ENCODE measurements at places on chromosomes 13 and 19.

DNA sequence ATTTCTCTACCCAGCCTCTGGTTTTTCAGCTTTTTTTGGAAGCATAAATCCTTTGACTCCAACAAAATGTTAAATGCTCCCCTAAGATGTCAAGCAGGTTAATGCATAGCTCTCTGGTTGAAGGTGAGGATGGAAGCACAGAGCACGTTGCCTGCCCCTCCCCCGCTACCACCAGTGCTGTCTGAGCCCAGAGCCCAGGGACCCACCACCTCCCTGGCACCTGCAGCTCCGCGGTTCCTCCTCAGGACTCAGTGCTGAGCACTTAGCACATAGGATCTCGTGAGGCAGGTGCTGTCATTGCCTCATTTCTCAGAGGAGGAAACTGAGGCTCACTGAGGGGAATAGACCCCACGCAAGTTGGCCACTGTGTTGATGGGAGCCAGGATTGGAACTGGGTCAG lies 48.6 kb downstream of the DPF1 start:
- no peak for DNase-seq

DNA sequence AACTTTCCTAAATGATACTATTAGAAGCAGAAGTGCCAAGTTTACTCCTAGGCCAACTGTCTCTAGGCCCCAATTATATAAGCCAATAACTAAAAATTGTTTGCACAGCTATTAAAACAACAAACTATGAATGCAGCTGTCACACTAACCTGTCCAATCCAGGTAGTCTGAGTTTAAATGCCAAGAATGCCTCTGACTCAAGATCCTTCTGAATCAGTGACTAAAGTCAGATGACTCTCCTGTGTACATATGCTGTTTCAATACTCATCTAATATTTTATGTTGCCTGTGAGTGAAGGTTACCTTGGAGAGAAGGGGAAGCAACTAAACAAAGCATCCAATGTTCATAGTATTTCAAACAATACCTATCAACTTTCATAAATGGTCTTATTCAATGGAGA lies 257.0 kb downstream of the ENOX1 start:
- no peak for DNase-seq

GRCh38 chr19:53881482-53882390 lies at the start of gene PRKCG:
TSS of gene PRKCG (plus strand) at chr19:53882197. CDS start at chr19:53882495, 298 bp downstream.
- DNase-seq = peak; percentile 64

- DNase-seq = no peak
Observed at GRCh38 chr13:44768239-44768638, 192.1 kb upstream of the TSC22D1 start.

GRCh38 chr13:42466123-42466522 lies 107.8 kb upstream of the TNFSF11 start:
- DNase-seq = no peak

- DNase-seq = peak; percentile 76
Observed at GRCh38 chr13:32246468-32246867, 68.7 kb downstream of the ZAR1L start.

GRCh38 chr13:37616131-37616530 lies 17.6 kb upstream of the POSTN start:
- DNase-seq = peak; percentile 36

DNA sequence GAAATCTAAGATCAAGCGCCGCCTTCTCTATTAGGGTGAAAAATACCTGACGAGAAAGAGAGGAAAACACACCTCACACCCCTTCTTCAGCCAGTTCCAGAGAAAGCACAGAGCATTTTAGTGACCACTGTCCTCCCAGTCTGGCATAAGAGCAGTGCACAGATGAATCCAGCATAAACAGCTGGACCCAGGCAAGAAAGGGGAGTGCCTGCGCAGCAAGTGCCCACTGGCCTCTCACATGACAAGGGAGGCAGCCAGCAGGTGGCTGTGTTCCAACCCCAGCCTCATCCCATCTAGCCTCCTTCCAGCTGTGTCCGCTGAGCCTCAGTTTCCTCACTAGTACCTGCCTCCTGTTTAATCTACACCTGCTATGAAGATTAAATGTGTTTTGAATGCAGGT lies 8.0 kb downstream of the MED26 start:
- DNase-seq = no peak

DNA sequence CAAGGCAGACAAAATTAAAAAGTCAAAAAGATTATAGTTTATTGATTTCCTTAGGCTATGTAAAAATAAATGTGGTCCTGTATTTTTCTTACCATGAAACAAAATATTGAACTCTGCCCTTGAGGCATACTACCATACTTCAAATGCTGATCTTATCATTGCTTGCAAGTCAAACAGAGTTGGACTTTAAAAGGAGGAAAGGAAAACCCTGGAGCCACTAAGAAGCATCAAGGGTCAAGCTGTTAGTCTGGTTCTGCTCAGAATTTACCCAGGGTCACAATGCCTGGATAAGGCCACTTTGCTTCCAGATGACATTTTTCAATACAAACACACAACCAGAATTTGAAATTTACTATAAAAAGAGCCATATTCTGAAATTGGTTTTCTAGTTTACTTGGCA lies 2.2 kb upstream of the FREM2 start:
- DNase-seq = no peak

DNA sequence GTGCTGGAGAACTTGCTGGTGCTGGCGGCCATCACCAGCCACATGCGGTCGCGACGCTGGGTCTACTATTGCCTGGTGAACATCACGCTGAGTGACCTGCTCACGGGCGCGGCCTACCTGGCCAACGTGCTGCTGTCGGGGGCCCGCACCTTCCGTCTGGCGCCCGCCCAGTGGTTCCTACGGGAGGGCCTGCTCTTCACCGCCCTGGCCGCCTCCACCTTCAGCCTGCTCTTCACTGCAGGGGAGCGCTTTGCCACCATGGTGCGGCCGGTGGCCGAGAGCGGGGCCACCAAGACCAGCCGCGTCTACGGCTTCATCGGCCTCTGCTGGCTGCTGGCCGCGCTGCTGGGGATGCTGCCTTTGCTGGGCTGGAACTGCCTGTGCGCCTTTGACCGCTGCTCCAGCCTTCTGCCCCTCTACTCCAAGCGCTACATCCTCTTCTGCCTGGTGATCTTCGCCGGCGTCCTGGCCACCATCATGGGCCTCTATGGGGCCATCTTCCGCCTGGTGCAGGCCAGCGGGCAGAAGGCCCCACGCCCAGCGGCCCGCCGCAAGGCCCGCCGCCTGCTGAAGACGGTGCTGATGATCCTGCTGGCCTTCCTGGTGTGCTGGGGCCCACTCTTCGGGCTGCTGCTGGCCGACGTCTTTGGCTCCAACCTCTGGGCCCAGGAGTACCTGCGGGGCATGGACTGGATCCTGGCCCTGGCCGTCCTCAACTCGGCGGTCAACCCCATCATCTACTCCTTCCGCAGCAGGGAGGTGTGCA lies 587 bp downstream of the S1PR4 start:
- DNase-seq = no peak

- DNase-seq = no peak
Observed at GRCh38 chr13:109750221-109750775, 36.1 kb downstream of the IRS2 start.

- DNase-seq = no peak
Observed at GRCh38 chr19:36547001-36547732, 19.1 kb upstream of the ZNF260 start.

DNA sequence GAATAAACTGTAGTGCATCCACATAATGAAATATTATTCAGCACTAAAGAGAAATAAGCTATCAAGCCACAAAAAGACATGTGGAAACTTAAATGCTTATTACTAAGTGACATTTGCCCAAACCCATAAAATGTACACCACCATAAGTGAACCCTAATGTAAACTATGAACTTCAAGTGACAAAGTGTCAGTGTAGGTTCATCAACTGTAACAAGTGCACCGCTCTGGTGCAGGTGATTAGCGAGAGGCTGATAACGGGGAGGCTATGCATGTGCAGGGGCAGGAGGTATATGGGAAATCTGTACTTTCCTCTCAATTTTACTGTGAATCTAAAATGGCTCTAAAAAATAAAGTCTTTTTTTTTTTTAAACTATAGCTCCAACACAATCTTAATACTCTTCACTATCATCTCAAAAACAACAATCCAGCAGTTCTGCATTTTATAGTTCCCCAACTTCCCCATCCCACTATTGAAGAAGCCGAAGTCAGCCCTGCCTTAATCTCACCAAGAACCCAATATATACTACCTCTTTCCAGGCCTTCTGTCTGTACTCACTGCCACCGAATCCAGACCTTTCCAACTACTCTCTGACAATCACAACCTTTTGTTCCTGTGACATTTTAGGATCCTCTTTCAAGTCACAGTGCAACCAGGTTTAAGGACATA lies 22.6 kb downstream of the ELF1 start:
- DNase-seq = no peak

DNA sequence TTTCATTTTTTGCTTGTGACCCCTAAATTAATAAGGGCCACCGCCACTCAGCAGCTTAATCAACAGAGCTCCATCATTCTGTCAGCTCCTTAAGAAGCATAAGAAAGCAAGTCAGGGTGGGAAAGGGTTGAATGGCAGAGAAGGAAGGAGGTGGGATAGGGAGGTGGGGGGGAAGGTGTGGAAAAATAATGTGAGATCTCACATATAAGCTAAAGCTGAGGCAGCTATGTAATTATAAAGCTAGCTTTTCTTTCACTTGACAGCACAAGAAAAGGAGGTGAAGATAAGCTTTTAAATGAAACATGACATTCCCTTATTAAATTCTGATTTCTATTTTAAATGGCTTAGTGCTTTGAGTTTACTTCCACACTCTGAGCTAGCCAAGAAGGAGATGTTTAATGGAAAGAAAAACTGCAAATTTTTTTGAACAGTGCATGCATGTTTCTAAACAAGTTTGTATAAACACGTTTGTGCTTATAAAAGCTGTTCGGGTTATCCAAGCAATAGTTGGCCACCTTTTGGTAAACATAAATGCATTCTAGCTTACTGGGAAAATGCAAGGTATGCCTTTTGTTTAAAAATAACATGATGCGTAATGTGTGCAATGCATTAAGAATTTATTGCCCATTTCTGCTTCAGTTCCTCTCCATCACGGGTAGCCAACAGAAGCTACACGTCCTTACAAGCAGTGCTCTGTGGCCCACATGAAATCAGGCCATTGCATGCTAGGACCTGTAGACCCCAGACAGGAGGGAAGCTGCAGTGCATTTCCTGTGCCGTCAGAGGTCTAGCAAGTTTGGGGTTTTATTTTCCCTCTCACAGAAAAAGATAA lies 96.2 kb downstream of the LHFPL6 start:
- DNase-seq = peak; percentile 43

DNA sequence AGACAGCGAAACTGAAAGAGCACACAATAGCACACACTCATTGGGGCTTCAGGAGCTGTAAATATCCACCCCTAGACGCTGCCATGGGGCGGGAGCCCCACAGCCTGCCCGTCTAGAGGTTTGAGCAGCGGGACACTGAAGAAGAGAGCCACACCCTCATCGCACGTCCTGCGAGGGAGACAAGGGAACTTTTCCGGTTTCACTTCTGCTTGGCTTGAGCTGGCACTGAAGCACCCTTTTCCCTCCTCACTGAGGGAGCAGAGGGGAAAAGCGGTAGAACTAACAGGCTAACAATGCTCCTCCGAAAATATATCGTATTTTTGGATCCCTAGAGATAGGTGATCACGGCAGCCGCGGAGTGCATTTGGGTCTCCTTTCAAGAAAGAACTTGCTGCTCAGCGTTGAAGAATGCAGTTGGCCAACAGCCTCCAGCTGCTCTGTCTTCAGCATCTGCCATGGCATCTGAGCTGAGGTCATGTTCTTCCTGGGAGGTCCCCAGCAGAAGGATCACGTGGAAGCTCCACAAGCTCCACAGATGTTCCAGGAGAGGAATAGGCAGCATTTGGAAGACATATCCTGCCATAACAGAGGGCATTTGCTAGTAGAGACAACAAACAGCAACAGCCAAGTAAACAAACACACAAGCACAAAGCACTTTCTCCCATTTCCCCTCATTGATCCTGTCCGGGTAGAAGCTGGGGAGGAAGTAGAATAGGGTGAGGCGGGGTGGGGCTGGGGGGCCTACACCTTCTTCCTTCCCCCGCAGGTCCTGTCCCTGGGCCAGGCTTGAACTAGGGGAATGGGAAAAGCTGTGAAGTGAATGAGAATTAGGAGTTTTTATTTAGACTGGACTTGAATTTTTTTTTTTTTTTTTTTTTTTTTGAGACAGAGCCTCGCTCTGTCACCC lies 44.8 kb upstream of the ALOX5AP start:
- DNase-seq = peak; percentile 89

DNA sequence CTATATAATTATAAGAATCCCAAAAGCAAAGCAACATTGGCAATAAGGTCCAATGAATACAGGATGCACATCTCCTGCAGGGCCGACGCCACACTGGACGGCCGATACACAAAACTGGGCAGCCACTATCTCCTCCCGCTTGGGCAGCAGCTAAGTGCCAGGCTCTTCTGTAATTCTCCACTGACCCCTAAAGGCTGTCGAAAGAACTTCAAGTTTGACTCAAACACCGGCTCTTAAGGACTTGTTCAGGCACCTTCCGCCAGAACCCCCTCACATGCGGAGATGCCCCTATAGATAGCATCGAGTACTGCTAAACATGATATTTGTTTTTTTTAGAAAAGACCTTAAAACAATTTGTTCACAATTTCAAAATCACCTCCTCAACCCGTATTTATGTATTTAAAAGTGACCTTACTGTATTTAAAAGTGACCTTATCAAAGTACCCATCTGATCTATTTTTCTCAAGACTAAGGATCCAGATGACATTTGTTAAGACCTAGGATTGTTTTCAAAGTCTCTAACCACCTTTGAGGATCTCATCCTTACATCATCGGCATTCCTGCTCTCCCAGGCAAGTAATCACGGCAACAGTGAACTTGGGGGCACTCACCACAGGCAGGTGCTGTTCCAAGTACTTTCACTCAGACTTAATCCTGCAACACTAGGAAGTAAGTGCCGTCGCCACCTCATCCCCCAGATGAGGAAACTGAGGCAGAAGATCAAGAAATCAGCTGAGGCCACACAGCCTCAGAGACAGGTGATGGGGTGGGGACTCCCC lies 77.8 kb downstream of the TUBGCP3 start:
- DNase-seq = peak; percentile 58

DNA sequence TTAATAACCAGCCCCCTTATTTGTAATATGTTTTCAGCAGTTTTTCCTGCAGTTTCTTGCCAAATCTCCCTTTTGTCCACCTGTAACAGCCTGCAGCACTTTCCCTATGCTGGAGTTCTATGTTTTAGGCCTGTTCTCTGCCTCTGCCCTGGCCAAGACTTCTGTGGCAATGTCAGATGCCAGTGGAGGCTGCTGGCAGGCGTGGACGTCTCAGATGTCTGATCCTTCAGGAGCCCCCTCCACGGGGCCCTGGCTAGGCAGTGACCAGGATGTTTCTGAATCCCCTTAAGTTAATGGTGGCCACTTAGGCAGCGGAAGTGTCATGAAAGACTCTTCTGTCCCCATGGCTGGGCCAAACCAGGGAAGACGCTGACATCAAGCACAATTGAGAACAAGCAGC lies 40.8 kb downstream of the SIPA1L3 start:
- DNase-seq = no peak
